RCC 7860 (cell line): ENCODE measurements at places on chromosomes 6 and 20.

DNA sequence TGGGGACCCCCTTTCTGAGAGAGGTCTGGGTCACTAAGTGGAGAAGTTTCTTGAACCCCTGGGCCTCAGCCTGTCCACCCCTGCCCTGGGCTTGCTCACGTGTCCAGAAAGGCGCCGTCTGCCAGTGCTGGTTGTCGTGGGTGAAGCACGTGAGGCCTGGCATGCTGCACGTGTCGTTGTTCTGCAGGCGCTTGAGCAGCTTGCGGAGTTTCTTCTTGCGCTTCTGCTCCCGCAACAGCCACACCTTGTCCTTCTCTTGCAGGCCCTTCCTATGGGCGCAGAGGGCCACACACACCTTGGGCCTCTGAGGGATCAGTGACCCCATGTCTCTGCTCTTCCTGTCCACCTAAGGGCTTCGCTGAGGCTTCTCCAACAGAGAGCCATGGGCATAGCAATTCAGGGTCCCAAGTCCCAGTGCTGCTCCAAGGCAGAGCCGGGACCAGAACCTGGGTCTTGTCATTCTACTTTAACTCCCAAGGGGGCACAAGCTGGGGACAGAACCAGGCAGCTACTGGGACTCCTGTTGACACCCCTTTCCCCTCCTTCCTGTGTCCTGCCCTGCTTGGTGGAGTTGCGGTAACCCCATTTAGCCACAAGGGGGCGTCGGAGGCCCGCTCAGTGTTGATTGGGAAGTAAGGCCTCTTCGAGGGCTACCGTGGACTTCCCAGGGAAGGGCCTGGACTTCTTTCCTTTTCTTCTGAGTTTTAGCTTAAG is 121.8 kb downstream of the SULF2 start:
- peak; percentile 57 for DNase-seq

DNA sequence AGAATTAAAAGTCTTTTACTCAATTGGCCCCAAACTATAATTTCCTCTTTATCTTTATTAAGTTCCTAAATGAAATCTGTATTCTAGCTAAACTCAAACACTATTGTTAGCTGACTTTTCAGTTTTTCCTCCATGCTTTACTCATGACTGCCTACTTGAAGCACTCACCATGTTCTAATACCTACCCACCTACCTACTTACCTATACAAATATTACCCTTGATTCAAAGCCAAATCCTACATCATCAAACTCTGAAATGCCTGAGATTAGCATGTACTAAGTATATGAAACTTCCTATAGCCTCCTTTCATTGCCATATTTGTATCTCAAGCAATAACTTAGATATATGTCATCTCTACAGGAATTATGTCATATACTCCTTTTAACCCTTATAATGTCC is 259.7 kb downstream of the HDGFL1 start:
- no peak for DNase-seq

DNA sequence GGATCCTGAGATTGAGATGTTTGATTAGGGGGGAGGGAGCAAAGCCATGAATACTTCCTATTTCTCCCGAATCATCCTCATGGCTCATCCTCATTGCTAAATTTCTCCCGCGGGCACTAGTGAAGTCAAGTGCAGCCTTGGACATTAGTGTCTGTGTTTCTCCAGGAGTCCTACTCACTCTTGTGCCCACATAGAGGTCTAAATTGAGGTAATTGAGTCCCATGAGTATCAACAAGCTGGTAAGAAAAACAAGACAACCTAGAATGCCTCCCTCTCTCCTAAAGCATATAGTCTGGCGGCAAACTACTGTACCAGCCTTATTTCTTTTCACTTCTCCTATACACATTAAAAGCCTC is 420 bp downstream of the CENPQ start:
- DNase-seq: no peak

GRCh38 chr6:150334790-150335783 is 33.7 kb upstream of the IYD start:
- DNase-seq: peak; percentile 33

GRCh38 chr20:36541227-36541767 is at the start of gene MYL9:
TSS of gene MYL9 (plus strand) at chr20:36541519. CDS start at chr20:36544885, 3,366 bp downstream.
- DNase-seq: peak; percentile 34

DNA sequence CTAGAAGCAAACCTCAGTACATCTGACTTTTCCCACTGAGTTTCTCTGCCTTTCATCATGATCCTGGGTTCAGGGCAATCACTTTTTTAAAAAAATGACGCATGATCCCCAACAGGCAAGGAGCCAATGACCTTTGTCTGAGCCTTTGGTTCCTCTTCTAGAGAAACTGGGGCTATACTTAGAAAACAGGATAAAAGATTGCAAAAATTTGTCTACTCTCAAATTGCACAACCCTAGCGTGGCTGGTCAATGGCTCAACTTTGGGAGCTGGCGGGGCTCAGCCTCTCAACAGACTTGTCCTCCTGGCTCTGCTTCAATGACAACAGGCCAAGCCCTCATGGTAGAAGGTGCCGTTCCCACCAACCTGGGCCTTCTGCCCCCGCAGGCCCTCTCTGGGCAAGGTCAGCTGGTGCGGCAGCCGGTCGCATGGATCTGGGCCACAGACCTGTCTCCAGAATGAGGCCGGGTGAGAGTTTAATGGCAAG is 48.7 kb downstream of the PDYN start:
- no peak for DNase-seq

GRCh38 chr6:136720045-136720770 is 72.1 kb downstream of the MAP3K5 start:
- no peak for DNase-seq
